ENCODE measurements at places on chromosomes 11 and 22. TPM values are rescaled to one million over a fixed set of nuclear protein-coding genes. Genes with fewer than 3 reads are reported as not detected.

KCNQ1 gene
- 2.2 TPM for total RNA-seq

AIFM3 gene
- total RNA-seq, result 0.51 TPM

LMNTD2 gene
- total RNA-seq, result 1.2 TPM

SSH3 gene
- total RNA-seq, result 4.8 TPM

KCNK4 gene
- not detected for total RNA-seq

MS4A14 gene
- 1.1 TPM for total RNA-seq

USP47 gene
- total RNA-seq, result 55.1 TPM

NCAM1 gene
- 0.79 TPM for total RNA-seq

CHRM1 gene
- not detected for total RNA-seq

OVOL1 gene
- not detected for total RNA-seq

OR4A15 gene
- total RNA-seq, result not detected

INSC gene
- 0.09 TPM for total RNA-seq

TUG1 gene
- 32.9 TPM for total RNA-seq

OR8D1 gene
- total RNA-seq, result not detected

PLEKHB1 gene
- 0.75 TPM for total RNA-seq

EIF4ENIF1 gene
- 7.1 TPM for total RNA-seq

C11orf97 gene
- total RNA-seq, result not detected

PHETA2 gene
- 5.1 TPM for total RNA-seq

RASSF10 gene
- total RNA-seq, result 0.08 TPM

CYTH4 gene
- total RNA-seq, result 9.9 TPM

CRYBB2 gene
- 0.08 TPM for total RNA-seq

MAPK8IP2 gene
- total RNA-seq, result 0.17 TPM

SHANK3 gene
- 5.1 TPM for total RNA-seq

MRGPRX4 gene
- total RNA-seq, result not detected

MMP7 gene
- total RNA-seq, result not detected

NXPE1 gene
- total RNA-seq, result not detected

RFPL2 gene
- 0.98 TPM for total RNA-seq

TRAF6 gene
- 7.8 TPM for total RNA-seq

MPZL3 gene
- total RNA-seq, result 6.9 TPM

ALX4 gene
- total RNA-seq, result not detected

EFCAB6 gene
- 0.14 TPM for total RNA-seq

GRM5 gene
- total RNA-seq, result not detected

TRIM51 gene
- total RNA-seq, result not detected

OR4X2 gene
- total RNA-seq, result not detected

FOSL1 gene
- 0.17 TPM for total RNA-seq

TSSK2 gene
- total RNA-seq, result not detected

ZDHHC24 gene
- total RNA-seq, result 6.4 TPM

RAB38 gene
- 0.59 TPM for total RNA-seq

TMA7B gene
- total RNA-seq, result 0.25 TPM

ACTN3 gene
- total RNA-seq, result not detected

RGL4 gene
- 6.2 TPM for total RNA-seq

DRD2 gene
- total RNA-seq, result not detected

ANO1 gene
- total RNA-seq, result 64.8 TPM

NAALADL1 gene
- 1.2 TPM for total RNA-seq

PLAAT3 gene
- total RNA-seq, result 18.9 TPM

FXYD6 gene
- total RNA-seq, result 4.7 TPM

GDPD4 gene
- not detected for total RNA-seq

KRTAP5-8 gene
- not detected for total RNA-seq

OR5P2 gene
- not detected for total RNA-seq

OR8B8 gene
- not detected for total RNA-seq

EMSY gene
- total RNA-seq, result 11.9 TPM

TRPC6 gene
- 1.5 TPM for total RNA-seq

DEFB131B gene
- total RNA-seq, result not detected
